Endothelial cell of umbilical vein (primary cell): ENCODE measurements at places on chromosomes 13 and 19. TPM values are rescaled to one million over a fixed set of nuclear protein-coding genes. Genes with fewer than 3 reads are reported as not detected.

SIAH3 gene
- not detected in 2 replicates for total RNA-seq

LYPD5 gene
- total RNA-seq = not detected in 2 replicates

DNA sequence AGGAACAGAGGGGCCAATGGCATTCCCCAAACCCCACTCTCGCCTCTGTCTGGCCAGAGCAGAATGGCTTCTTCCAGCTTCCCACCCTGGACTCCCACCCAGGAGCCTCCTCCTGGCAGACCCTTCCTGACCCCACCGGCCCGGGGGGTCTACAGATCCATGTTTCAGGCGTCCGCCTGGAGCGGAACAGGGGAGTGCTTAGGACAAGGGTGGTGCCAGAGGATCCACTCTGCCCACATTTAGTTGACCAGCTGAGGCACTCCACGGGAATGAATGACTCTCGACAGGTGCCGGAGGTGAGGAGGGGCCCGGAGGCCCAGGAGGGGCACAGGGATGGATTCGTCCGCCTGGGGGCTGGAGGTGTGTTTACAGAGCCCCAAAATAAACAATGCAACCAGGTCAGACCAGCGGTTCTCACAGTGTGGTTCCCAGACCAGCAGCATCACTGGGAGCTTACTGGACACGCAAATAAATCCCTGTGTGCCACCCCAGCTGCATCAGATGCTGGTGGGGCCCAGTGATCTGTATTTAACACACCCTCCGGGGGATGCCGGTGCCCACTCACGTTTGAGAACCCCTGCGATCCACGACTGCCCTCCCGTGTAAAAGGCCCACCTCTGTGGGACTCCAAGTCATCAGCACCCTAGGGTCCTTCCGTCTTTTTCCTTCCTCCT is 15.1 kb upstream of the NCCRP1 start:
- no peak for DNase-seq

KCNN4 gene
- total RNA-seq = 0.35 TPM in 1 of 2 replicates, not detected in the other

PCP2 gene
- total RNA-seq = not detected in 2 replicates

- DNase-seq = no peak
Measured at GRCh38 chr19:30316560-30317106, 55.6 kb upstream of the ZNF536 start.
